Thoracic aorta (tissue), 2 donors: ENCODE measurements at places on chromosomes 1 and 21.

- DNase-seq: no peak
Measured at GRCh38 chr1:228339059-228339704, 67.5 kb downstream of the TRIM11 start.

- DNase-seq: no peak
Measured at GRCh38 chr1:160630523-160631451, 16.1 kb downstream of the SLAMF1 start.

DNA sequence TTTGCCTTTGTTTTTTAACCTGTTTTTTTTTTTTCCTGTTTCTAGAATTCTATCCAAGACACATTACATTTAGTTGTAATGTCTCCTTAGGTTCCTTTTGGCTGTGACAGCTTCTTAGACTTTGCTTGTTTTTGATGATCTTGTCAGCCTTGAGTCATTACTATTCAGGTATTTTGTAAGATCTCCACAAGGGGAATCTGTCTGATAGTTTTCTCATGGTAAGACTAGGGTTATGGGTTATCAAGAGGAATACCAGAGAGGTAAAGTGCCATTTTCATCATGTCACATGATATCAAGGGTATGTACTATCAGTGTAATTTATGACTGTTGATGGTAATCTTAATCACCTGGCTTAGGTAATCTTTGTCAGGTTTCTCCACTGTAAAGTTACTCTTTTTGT, 99.1 kb upstream of the GFI1 start:
- no peak for DNase-seq

GRCh38 chr1:61241411-61241838, 159.1 kb downstream of the NFIA start:
- DNase-seq: no peak

DNA sequence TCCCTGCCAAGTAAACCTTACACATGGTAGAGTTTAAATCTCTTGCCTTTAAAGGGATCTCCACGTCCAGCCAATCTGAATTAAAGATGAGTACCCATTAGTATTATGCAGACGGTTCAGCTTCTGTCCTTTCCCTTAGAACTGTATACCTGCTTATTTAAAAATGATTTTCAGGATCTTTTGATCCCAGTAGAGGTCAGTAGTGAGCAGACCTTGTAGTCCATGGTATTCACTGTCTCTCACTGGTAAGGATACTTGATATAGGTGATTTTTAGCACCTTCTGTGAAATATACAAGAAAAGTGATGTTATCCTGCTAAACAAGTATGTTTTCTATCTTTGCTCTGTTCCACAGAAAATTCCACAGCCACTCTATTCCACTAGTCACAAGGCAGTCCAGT, 1211.6 kb upstream of the ADGRL4 start:
- DNase-seq: no peak

GRCh38 chr1:229863651-229864545, 203.1 kb upstream of the GALNT2 start:
- peak; percentile 10 for DNase-seq

DNA sequence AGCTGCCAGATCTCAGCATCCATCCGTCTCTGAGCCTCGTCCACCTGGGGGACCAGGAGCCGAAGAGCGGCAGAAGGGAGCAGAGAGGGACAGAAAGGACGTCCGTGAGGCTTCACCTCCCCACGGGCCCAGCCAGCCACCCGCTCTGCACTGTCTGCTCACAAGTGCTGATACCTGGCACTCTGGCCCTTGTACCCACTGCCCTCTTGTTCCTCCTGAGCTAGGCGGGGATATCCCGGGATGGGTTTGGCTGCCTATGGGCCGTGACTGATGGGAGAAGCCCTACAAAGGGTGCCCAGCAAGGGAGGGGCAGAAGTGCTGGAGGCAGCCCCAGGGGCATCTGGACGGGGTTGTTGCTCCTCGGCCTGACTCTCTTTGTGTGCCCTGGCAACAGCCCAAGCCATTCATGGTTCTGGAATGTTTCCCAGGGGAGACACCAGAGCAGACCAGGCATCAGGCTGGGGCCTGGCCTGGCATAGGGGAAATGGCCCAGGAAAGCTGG, 57.6 kb downstream of the LDLRAD2 start:
- DNase-seq: peak; percentile 92

DNA sequence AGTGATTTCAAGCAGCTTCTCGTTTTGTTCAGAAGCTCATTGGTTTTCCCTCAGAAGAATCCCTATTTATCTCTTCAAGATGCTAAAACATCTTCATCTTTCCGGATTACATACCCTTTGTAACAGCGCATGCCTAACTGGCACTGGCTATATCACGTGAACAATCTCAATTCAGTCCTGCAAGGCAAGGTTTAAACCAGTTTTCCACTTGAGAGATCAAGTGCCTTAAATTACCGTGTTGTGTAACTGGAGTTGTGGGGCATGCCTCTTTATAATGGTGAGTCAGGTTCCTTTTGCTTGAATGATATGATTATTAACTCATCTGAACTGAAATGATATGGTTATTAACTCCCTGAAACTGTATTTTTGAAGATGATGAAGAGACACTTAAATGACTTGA, 11.0 kb upstream of the ZFP69B start:
- DNase-seq: no peak

DNA sequence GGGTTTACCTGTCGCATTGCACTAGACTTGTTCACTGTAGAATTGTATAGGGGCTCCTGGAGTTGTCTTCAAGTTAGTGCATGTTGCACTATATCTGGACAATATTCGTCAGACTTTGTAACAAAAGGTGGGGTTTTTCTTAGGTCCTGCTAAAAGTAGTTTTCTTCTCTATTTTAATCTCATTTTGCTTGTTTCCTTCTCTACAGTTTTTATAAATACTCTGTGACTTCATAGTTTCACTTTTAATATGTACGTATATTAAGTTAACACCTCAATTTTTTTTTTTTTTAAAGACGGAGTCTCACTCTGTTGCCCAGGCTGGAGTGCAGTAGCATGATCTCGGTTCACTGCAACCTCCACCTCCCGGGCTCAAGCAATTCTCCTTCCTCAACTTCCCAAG, 26.5 kb upstream of the MRPS6 start:
- DNase-seq: no peak

- no peak for DNase-seq
Measured at GRCh38 chr1:10947691-10948462, 64.6 kb upstream of the TARDBP start.

DNA sequence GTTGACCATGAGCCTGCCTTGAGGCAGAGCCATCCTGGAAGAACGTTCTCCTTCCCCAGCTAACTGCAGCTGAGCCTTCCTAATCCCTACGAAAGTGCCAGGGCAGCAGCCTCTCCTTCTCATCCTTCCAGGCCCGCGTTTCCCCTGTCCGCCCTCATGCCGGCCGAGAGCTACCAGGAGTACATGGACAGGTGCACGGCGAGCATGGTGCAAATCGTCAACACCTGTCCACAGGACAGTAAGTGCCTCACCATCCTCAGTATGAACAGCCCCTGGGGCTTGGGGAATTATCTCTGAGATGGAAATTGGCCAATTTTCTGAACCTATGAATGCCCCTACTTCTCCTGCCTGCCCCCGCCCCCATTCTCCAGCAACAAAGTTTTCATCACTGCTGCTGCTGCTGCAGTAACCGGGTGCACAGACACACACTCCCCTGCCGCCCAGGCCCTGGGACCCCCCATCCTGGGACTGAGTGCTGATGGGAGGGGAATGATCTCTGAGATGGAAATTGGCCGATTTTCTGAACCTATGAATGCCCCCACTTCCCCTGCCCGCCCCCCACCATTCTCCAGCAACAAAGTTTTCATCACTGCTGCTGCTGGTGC, 39.6 kb downstream of the UBASH3A start:
- no peak for DNase-seq

GRCh38 chr1:241902391-241903065, 54.5 kb downstream of the EXO1 start:
- DNase-seq: no peak

- DNase-seq: no peak
Measured at GRCh38 chr21:36047139-36047538, 13.2 kb downstream of the SETD4 start.

- no peak for DNase-seq
Measured at GRCh38 chr1:201229771-201230635, 39.4 kb downstream of the IGFN1 start.

DNA sequence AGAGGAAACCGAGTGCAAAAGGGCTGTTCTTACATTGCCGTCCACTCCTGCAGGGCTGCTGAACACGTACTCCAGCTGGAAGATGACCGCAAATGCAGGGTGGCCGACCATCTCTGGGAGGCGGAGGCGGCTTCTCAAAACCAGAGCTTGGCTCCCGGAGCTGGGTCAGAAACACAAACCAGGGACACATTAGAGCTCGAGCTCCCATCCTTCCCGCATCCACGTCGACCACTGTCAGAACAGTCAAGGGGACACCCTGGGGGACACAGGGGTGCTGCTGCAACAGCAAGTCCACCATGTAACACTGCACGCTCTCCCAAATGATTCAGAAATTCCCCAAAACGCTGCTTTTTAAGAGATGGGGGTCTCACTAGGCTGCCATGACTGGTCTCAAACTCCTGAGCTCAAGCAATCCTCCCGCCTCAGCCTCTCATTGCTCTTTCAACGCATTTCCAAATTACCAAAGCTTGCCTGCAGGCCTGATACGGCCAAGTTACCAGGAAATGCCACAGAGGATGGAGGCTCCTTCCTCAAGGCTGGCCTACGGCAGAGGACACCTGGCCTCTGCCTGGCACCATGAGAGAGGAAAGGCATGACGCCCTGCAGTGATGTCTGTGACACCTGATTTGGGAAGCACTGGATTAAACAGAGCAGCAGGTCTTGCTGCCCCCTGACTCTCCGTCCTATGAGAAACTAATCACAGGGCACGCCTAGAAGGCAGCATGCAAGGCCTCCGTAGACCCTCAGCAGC, 45.0 kb downstream of the NPHP4 start:
- DNase-seq: no peak

- DNase-seq: no peak
Measured at GRCh38 chr1:181630838-181631237, 147.5 kb downstream of the CACNA1E start.

GRCh38 chr1:245983294-245983967, 523.6 kb downstream of the SMYD3 start:
- DNase-seq: no peak

GRCh38 chr1:9086796-9087195, 17.4 kb upstream of the SLC2A5 start:
- DNase-seq: no peak

- DNase-seq: no peak
Measured at GRCh38 chr1:70941563-70941962, 106.1 kb downstream of the PTGER3 start.

GRCh38 chr1:70504821-70505193, 93.7 kb downstream of the CTH start:
- no peak for DNase-seq

DNA sequence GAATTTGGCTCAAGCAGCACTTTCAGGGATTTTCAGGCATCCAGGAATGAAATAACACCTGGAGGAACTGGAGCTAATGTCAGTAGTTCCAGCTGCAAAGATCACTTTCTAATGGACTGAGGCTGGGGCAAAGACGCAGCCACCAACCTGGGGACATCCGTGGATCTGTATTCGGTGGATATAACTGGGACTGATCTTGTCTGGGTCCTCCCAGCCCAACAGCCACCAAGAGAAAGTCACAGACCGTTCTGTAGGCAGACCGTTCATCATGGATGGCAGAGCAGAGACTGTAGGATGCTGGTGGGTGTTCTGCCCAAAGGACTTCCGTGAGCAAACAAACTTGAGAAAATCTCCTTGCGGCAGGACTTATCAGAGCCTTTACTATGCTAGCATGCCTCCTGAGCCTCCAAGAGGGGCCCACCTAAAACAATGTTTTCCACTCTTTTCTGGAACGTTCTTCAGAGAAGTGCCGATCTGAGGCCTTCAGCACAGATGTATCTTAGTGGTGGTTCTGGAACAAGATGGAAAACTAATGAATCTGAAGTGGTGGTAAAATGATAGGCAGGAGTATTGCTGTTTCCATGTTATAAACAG, 86.1 kb upstream of the KLHDC7A start:
- DNase-seq: no peak

DNA sequence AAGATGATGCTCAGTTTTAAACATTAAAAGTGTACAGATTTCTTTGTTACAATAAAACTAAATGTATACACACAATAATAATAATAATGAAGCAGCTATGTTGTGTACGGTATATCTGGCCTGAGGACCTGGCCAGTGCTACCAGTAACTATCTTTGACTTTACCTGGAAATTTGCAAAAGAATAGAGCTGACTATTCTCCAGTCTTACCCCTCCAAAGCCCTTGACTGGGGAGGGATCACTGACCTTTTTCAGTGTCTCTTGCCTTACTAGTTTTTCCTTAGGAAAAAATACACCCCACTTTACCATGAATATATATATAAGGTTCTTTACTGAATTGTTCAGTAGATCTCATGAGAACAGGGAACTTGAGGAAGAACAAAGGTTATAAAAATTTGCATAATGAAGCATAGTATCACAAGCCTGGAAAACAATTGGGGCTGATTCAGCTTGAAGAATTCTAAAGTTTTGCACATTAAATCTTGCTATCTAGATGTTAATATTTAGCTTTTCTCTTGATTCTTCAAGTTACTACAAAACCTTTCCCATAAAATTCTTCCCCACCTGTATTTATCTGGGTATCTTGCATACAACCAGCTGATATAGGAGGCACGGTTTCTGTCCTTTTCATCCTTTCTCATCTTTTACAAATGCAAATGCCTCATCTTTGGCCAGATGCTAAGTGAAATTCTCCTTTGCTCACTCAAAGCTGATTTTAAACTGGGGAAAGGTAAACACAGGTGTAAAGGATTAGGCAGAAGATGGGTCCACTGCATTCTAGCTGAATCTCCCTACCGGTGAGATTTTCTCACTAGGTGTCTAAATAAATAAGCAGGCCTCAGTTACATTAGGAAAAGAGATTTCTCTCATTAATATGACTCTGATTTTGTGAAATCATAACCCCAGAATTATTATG, 25.0 kb upstream of the SLAMF1 start:
- DNase-seq: no peak

DNA sequence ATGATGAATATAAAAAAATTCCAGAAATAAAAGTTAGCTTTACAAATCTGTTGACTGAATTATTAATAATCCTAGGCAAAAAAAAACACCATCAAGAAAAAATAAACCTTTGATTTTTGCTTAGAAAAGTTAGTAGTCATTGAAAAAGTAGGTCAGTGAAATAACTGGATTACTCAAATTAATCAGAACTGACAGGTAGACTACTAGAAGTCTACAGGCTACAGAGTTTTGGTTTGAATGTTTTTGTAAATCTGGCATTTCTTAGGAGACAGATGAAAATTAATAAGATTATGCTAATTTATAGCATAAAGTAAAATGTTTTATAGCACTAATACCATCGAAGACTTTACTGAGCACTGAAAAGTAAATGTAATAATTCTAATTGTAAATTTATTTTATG, 511.9 kb downstream of the PTPRC start:
- DNase-seq: no peak

DNA sequence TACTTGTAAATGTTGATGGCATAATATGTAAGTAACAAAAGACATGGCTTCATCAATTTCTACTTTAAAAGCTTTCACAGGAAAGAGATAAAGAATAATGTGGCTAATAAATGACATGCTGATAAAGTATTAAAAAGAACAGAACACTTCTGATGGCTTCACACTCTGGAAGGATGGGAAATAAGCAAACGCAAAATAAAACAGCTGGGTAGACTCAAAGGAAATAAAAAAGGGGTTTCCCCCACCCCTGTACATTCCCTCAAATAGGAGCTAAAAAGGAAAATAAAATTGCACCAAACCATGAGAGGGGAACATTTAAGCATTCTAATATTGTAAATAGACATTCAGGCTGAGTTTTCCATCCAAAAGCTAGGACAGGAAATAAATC, 27.0 kb upstream of the DYRK1A start:
- DNase-seq: no peak
